ENCODE measurements at places on chromosomes 7 and 10.

- no peak for DNase-seq
Measured at GRCh38 chr7:143305423-143306070, 10.4 kb upstream of the CLCN1 start.

DNA sequence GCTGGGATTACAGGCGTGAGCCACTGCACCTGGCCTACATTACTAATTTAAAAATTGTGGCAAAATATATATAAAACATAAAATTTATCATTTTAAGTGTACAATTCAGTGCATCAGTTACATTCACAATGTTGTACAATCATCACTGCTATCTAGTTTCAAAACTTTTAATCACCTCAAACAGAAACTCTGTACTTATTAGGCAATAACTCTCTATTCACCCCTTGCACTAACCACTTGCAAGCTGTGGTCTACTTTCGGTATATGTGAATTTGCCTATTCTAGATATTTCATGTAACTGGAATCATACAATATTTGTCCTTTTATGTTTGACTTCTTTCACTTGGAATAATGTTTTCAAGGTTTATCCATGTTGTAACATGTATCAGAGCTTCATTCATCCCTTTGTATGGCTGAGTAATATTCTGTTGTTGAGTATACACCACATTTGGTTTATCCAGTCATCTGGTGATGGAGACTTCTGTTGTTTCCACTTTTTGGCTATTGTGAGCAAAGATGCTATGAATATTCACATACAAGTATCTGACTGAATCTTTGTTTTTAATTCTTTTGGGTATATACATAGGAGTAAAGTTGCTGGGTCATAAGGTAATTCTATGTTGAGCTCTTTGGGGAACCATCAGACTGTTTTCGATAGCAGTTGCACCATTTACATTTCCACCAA is 14.3 kb upstream of the ELOVL3 start:
- no peak for DNase-seq

DNA sequence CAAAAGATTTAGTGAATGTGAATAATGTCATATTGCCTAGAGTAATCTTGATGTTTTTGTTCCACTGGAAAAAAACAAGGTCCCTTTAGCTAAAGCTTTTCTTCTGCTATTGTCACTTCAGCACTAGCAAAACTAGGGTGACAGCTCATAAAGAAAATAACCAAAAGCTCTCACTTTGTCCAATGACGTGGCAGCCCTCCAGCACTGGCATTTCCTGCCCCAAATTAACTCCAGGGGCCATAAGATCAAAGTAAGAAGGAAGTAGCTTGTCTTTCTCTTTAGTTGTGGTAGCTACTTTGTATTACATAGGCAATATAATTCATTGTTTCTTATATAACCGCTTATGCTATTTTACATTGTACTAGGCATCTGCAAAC is 47.3 kb downstream of the LRRN3 start:
- DNase-seq = peak; percentile 40

DNA sequence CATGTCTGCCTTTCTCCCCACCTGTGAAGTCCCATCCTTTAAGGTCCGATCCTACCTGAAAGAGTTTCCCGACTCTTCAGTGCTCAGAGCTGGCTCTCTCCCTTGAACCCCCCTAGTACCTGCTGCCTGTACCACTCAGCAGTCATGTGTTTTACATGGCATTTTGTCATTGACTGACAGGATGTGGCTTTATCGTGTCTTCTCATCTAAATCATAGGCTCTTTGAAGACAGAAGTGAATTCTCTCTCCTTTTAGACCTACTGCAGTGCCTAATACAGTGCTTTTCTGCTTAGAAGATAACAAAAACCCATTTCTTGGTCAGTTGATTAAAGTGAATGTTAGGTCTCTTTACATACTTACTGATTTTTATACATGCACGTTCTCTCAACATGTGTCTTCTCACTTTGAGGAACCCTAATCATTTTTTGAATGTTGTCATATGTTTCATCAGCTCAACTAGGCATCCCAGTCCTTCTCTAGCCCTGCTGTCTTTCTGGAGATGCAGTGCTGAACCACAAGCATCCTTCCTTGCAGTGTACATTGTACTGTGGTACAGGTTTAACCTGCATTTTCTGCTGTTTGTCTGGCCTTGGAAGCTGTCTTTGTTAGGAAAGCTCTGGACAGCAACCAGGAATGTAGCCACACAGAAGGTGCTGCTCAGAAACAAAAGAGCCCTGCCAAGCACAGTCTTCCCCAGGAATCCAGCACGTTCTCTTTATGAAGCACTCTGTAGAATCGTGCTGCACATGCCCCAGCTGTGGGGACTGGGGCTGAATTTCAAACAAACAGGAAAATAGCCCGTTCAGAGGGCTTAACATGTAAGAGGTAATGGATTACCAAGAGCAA is 28.1 kb upstream of the LRRC4 start:
- DNase-seq = no peak

DNA sequence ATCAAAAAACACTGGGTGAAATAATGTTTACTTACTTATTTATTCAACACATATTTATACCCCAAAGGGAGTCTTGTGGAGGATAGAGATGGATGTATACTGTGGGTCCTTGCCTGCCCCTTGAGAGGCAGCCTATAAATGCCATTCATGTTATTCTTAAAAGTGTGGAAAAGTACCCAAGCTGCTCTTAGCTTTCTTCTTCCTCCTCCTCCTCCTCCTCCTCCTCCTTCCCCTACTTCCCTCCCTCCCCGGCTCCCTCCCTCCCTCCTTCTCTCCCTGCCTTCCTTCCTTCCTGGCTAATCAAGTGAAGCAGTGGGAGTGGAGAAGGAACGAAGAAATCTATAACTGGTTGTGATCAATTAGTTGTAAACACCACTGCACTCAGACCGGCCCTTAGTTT is 21.2 kb upstream of the IGF2BP3 start:
- DNase-seq = no peak

- no peak for DNase-seq
Measured at GRCh38 chr10:5551531-5552375, 27.0 kb downstream of the CALML3 start.

DNA sequence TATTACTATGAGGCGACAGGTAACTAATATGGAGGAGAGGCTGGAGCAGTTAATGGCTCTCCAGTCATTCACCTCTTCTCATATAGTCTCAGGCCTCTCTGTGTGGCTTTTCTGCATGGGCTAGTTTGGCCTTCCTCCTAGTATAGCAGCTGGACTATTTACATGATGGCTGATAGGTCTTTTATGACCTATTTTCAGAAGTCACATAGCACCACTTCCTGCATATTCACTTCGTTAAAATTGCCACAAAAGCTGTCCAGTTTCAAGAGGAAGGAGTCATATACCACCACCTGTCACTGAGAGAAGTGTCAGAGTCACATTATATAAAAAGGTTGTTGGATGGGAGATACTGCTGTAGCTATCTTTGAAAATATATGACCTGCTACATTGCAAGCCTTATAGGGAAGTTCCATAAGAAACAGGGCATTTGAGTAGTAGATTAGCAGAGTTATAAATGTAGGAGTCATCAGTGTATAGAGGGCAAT is 8.0 kb upstream of the DMTF1 start:
- no peak for DNase-seq

DNA sequence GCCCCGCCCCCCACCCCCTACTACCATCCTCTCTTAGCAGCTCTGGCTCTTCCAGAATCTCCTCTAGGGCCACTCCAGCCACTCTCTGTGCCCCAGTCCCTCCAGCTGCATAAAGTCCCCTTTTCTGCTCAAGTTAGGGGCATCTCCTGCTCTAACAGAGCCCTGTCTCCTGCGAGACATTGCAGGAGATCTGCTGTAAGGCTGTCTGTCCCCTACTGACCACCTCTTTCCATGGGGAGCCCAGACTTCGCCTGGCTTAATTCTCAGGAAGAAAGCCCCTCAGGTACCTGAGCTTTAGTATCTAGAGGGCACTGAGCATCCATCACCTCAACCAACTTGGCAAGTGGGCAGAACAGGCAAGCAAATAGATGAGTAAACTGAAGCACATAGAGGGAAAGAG is 200.7 kb upstream of the ZMIZ1 start:
- DNase-seq = no peak

DNA sequence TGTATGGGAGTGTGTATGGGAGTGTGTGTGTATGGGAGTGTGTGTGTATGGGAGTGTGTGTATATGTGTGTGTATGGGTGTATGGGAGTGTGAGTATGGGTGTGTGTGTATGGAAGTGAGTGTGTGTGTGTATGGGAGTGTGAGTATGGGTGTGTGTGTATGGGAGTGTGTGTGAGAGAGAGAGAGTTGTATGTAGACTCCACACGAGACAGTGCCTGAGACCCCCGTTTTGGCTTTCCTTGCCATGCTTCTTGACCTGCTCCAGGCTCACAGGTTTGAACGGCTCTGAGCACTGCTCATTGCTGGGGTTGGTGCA is 49.7 kb downstream of the COL17A1 start:
- DNase-seq = no peak

- no peak for DNase-seq
Measured at GRCh38 chr10:78846760-78847159, 222.0 kb upstream of the ZMIZ1 start.

DNA sequence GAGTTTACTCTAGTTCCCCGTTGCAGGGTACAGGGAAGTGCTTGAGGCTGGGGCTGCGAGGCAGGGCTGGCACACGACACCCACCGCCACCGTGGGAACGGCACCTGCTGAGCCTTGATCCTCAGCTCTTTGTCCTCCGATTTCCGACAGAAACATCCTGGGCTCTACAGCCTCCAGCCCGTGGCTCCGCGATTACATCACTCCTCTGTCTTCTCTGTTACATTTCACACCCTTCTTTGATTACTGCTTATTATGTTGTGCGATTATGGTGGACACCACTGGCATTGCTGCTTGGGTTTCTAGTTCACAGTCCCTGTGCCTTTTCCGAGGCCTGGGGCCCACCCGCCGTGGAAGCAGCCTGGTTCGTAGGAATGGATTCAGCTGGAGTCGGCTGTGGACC is 26.9 kb downstream of the FKBP6 start:
- no peak for DNase-seq

DNA sequence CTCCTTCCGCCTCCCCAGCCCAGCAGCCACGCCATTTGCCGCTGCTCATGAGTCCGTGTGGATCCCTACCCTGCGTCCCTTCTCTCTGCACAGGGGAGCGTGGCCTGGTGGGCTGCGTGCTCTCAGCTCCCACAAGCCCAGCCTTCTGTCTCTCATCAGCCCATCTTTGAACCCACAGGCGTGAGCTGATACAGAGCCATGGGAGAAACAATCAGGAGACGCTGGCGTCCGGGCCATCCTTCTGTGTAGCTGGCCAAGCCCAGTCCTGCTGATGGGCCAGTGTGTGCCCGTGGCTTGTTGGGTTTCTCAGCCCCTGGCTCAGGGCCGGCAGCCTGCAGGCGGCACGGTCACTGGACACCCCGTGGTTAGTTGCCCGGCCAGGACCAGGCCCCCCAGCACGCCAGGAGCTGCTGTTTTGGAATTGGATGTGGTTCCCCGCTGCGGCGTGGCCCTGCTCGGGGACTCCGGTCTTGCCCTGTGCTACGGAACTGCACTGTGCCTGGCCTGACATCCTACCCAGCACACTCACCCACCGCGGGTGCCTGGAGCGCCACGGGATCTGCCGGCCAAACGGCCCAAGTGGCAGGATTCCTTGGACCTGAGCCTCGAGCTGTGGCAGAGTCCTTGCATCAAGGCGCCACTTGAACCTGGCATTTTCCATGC is 88.9 kb downstream of the ELFN1 start:
- no peak for DNase-seq

DNA sequence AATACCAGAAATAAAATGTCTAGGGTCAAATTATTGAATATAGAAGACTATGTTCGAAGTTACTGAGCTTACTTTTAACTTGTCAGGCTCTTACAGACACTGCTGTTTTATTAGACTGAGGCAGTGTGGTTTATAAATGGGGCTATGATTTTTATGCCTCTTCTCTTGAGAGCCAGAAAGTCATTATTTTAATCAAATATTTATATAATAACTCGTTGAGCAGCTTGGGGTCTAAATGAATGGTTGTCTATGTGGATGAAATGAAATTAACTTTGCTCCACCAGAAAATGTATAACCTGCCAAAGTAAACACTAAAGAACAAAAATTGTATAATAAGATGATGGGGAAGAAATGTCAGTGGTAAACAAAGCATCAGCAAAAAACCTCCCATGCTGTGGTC is 175.6 kb upstream of the THSD7A start:
- DNase-seq = no peak

DNA sequence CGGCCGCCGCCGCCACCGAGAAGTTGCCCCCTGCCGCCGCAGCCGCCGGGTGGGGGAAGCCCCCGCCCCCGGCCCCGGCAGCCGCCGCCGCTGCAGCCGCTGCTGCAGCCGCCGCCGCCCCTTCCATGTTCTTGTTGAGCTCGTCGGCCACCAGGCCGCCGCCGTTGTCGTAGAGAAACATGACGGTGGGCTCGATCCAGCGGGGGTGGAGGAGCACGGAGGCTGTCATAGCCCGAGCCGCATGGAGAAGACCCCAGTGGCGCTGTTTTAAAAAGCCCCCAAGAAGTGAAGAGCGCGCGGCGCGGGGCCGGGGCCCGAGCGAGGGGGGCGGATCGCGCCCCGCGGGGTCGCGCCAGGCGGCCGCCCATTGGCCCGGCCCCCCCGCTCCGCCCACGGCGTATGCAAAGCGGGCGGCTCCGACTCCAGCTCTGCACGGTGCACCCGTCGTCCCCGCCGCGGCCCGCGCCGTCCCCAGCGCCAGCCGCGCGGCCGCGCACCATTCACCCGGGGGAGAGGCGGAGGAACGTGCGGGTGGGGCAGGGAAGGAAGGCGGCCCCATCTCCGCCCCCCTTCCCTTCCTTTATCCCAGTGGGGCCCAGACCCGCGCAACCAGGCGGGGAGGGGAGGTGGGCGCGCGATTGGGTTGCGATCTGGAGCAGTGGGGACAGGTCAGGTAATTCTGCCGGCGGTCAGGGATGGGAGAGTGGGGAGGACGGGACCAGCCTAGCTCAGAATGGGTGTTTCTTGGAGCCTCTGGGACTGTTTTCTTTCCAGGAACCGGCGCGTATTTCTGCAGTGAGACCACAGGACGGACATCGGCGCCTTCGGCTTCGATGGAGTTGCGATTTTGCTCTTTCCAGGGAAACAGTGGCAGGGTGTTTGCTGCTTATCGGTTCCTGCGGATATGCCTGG is at the start of gene HOXA13:
TSS of gene HOXA13 (minus strand) at position 243 of the 912 bp plus-strand sequence. CDS start at position 229, 14 bp downstream.
- DNase-seq = no peak

- DNase-seq = no peak
Measured at GRCh38 chr10:74813381-74814259, 12.8 kb upstream of the KAT6B start.

- no peak for DNase-seq
Measured at GRCh38 chr10:89705466-89705865, 4.1 kb downstream of the KIF20B start.
